MV-4-11 (cell line): ENCODE measurements at places on chromosomes 11 and 22.

DNA sequence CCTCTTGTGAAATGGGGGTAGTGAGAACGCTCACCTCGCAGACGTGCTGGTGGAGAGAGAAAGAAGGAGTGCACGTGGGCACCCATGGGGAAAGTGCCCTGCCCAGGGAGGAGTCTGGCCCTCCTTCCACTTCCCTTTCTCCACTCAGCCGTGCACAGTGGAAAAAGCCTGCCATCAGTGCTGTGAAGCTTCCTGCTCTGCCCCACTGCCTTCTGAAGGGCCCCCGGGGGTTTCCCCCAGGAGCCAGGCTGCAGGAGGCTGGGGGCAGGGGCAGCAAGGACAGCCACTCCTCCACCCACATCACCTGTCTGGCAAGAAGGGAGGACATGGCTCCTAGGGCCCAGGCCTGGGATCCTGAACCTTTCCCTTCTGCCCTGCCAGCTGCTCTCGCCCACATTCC, 7.6 kb downstream of the TP53I11 start:
- peak; percentile 63 for DNase-seq

DNA sequence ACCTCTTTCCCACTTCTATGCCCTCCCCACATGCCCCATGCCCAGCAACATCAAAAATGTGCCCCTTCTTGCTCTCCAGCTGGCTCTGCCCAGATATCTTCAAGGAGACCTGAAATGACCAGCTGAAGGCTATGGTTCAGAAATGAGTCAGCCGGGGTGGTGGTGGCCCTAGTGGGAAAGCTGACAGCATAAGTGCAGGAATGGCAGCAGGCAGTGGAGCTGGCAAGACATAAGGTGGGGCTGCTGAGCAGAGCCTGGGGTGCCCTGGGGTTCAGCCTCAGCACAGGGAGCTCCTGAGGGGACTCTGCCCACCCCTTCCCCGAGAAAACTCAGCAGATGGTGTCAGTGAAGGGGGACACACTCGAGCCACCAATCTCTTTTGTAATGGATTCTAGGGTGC, 593.4 kb downstream of the BUD13 start:
- DNase-seq = no peak

DNA sequence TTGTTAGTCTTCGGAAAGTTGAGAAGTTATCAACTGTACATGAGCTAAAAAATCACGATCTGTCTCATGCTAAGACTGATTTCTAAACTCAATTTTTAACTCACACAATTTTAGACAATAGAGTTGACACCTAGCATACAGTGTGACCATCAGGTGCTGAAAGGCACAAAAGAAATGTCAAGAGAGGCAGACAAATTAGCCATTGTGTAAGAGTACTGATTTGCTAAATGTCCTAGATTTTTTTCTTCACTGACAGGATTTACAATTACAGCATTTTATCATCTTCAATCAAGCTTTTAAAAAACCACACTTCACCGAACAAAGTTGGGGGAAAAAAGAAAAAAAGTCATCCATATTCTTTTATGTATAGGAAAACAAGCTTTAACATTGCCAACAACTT, 7.0 kb downstream of the LGR4 start:
- no peak for DNase-seq

- no peak for DNase-seq
These were observed 38.4 kb upstream of the THY1 start for GRCh38 chr11:119461229-119461963.

GRCh38 chr22:45196926-45197605, 33.3 kb downstream of the NUP50 start:
- DNase-seq = no peak

- DNase-seq = no peak
These were observed 9.9 kb upstream of the ACER3 start for GRCh38 chr11:76850815-76851214.

DNA sequence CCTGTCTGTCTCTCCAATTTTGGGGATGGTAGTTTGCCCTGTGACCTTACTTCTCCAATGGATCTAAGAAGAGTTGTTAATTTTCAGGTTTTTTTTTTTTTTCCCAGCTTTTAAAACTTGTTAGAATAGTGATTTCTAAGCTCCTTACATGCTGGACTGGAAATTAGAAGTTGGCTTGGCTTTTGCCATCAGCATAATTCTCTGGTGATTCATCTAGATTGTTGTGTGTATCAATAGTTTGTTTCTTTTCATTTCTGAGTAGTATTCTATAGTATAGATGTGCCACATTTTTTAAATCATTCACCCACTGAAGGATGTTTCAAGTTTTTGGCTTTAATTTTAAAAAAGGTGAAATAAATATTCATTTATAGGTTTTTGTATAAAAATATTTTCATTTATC, 51.4 kb downstream of the ADAMTS15 start:
- no peak for DNase-seq

DNA sequence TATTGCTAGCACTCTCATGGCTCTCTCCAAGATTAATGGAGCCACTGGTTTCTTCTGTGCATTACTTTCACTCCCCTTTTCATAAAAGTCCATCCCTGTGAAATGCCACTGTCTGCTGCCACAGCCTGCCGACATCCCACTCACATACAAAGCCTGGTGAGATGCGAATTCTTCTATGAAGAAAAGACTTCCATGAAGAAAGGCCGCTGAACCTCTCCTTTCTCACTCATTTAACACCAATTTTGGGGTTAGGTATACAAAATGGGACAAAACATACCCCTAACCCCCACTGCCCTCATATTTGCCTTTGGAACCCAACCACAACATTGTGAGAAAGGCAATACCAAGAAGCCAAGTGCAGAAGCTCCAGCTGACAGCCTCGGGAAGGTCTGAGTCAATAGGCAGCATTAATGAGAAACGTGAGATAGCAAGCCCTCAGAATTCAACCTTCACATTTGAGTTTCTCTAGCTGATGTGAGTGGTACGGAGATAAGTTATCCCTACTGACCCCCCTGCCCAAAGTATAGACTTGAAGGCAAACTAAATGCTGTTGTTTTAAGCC, 156.4 kb downstream of the ATG16L2 start:
- peak; percentile 14 for DNase-seq

GRCh38 chr22:41856469-41856868, 23.6 kb downstream of the SREBF2 start:
- DNase-seq = no peak

GRCh38 chr11:134589129-134589528, 177.1 kb upstream of the B3GAT1 start:
- no peak for DNase-seq

- DNase-seq = no peak
These were observed 117.8 kb downstream of the C11orf91 start for GRCh38 chr11:33582636-33583325.

DNA sequence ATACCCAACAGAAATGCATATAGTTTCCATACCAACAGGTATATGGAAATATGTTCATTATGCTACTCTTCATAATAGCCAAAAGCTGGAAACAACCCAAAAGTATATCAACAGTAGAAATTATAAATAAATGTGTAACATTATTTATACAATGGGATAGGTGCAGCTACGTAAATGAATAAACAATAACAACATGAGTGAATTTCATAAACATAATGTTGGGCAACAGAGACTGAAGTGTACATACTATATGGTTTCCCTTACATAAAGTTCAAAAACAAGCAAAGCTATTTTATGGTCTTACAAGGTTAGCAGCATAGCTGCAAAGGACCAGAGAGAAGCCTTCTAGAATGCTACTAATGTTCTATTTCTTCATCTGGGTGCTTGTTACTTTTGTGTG, 305.0 kb downstream of the INSC start:
- DNase-seq = no peak

- no peak for DNase-seq
These were observed 9.3 kb downstream of the NUP50 start for GRCh38 chr22:45172881-45173585.

DNA sequence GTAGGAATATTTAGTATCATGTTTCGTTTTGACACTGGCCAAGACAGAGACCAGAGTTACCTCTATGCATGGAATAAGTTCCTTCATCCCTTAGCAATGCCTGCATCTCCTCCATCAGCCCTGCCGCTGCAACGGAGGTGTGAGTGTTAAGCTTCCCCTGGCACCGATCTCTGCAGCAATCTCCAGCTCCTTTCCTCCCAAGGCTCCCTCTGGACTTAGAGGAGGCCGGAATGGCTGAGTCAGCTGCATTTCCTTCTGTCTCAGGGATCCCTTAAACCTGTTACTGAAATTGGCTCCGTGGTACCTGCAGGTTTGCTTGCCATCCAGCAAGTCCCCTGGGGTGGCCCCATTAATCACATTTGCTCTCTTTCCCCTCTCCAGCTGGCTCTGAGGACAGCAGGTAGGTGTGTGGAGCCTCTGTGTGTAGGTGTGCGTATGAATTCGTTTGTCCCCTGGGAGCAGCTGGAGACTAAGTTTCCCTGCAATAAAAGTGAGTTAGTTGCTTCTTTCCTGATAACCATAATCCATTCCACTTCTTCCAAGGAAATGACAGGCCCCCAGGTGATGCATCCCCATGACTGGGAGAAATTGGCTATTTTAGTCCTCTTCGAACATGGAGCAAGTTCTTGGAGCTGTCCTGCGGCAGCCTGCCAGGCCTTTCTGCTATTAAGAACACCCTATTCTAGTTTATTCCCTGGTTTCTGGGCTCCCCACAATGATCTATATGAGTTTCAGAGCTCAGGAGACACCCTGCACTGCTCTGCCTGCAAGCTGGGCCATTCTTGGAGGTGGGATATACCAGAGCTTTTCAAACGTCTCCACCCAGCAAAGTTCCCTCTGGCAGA, 457.2 kb upstream of the CADM1 start:
- no peak for DNase-seq

DNA sequence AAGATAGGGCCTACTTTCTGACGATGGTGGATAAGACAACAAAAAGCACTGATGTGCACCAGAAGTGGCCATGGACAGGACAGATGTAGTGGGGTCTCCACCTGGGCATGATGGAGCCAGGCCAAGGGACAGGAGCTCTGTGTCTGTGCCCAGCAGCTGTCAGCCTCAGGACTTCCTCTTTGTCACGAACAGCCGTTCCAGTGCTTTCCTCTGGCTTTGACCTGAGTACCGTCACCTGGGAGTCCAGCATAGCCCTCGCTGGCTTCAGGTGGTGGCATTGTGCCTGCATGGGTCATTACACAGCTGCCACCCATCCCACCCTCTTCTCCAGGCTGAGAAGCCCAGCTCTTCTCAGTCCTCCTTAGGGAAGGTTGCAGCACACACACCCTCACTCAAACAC, 137.8 kb downstream of the GRIK4 start:
- DNase-seq = no peak

GRCh38 chr11:21053466-21053865, 384.1 kb downstream of the NELL1 start:
- no peak for DNase-seq

GRCh38 chr11:65043881-65044501, 3.0 kb downstream of the SAC3D1 start:
- peak; percentile 65 for DNase-seq

- DNase-seq = no peak
These were observed 35.5 kb upstream of the NCAM1 start for GRCh38 chr11:112925516-112926310.

DNA sequence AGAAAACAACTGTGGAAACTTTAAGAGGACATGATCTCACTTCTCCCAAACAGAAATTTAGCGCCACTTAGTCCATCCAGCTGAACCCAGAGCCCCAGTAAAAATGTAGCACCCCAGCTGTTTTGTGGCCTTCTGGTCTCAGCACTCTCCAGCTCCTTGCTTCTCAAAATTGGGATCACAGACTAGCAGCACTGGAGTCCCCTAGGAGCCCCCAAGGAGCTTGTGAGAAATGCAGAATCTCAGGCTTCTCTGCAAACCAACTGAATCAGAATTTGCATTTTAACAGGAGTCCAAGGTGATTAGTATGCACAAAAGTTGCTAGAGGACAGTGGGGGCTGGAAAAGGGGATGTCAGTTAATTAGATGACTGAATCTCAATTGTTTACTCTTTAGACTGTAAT, 89.8 kb upstream of the FIBIN start:
- no peak for DNase-seq

GRCh38 chr11:110490886-110491285, 61.1 kb downstream of the FDX1 start:
- peak; percentile 85 for DNase-seq

DNA sequence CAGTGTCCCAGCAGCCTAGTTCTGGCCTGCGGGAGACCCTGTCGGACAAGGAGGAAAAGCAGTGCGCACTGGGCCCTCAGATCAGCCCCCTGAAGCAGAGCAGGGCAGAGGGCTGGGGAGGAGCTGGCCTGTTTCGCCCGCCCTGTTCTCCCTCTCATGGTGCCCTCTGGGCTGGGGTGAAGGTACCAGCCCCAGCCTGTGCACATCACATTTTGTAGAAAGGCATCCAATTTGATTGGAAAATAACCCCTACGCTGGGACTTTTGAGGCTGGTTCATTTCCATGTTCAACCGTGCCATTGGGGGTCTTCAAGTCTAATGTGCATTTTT, 832 bp upstream of the NAP1L4 start:
- no peak for DNase-seq

- no peak for DNase-seq
These were observed 14.1 kb downstream of the SPATA19 start for GRCh38 chr11:133830931-133831907.

GRCh38 chr11:64224151-64224890, 1.7 kb downstream of the TRPT1 start:
- no peak for DNase-seq

GRCh38 chr11:103397369-103397768, 288.1 kb downstream of the DYNC2H1 start:
- no peak for DNase-seq

GRCh38 chr22:39839204-39839603, 54.4 kb downstream of the ENTHD1 start:
- peak; percentile 63 for DNase-seq

DNA sequence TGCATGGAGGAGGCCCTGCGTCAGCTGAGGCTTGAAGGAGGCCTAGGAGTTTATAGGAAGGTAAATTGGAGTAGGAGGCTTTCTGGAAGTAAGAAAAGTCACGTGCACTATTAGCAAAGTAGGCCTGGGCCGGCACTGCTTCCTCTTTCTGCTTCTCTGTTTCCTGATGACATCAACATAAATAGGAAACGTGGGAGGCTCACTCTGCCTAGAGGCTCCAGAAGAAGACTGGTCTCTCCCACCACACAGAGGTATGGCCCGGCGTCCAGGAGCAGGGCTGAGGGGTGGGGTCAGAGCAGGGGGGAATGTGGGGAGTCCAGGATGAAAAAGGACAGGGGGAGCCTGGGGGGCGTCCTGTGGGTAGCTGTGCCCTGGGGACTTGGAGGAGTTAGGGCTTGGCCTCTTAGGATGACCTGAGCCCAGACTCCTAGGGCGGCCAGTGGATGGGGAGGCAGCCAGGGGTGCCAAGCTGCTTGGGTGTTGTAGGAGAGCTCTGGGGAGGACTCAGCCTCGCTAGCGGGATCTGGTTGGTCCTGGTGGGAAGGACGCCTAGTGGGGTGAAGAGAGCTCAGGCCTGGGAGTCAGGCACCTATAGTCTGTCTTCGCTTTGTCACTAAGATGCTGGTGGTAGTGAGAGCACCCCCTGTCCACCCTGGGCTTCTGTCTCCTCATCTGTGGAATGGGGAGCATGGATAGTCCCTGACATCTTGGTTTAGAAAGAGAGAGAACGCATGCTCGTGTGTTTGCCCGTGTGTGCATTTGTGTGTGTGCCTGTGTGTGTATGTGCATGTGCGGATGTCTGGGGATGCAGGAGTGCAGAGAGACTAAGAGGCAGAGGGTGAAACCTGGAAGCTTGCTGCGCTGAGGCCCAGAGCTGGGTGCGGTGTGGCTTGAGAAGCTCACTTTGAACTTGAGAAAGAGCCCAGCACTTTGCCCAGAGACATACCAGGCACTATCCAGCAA, at the start of gene CSF2RB:
Gene CSF2RB (plus strand): TSS at position 202 of the 963 bp plus-strand sequence. CDS start 8,580 bp downstream, outside the sequence.
- DNase-seq = peak; percentile 91
